ENCODE measurements at places on chromosomes 6 and 20. TPM values are rescaled to one million over a fixed set of nuclear protein-coding genes. Genes with fewer than 3 reads are reported as not detected.

- no peak for DNase-seq
Observed at GRCh38 chr6:49826743-49827406, 39.5 kb downstream of the CRISP1 start.

DNA sequence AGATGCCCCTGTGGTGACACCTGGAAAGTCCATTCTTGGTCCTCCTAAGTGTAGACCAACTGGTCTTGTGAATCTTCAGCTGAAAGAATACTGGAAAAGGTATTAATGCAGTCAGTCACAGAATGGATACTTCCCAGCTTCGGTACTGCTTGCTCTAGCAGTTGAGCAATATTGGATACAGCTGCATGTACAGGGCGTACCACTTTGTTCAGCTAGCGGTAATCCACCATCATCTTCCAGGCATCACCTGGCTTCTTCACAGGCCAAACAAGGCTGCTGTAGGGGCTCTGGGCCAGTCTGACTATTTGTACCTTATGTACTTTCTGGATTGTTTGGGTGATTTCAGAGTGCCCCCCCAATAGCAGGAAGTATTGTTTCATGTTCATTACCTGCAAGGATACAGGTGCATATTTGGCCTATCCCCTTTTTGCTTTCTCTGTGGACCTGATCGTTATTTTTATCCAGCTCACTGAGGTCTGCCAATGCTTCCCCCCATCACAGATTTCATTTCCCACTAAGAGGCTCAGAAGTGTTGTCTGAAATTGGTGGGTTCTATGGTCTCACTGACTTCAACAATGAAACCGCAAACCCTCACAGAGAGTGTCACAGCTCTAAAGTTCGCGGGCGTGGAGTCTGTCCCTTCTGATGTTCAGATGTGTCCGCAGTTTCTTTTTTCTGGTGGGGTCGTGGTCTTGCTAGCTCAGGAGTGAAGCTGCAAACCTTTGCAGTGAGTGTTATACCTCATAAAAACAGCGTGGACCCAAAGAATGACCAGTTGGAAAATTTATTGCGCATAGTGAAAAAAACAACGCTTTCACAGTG lies 52.2 kb downstream of the TRIM27 start:
- no peak for DNase-seq

MYT1 gene
- total RNA-seq: 1.7 TPM

- no peak for DNase-seq
Observed at GRCh38 chr6:7138046-7138531, 30.3 kb downstream of the RREB1 start.

XKR7 gene
- total RNA-seq: not detected

DNA sequence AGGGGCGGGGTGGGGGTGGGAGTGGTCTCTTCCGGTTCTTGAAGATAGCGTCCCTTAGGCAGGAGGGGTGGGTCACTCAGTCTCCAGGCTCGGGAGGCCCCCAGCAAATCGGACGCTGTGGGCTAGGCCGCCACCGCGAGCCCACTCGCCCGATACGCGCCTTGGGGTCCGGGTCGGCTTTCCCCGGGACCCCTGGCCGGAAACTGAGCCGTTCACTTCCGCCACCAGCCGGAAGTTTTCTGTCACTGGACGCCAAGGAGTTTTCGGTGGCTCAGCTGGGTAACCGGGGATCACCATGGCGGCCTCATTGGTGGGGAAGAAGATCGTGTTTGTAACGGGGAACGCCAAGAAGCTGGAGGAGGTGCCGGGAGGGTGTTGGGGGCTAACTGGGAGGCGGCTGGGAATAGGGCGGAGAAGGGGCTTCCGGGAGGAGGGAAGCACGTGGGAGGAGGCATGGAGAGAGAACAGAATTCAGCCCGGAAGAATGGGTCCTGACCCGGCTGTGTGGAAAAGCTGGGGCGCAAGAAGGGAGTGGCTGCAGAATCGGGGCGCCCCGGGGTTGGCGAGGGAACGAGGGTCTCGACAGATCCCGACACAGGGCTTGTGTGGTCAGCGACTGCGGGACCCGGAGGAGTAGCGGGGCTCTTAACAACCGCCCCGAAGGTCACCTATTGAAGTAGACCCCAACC lies at the start of gene ITPA:
Gene ITPA, plus strand, starts transcription at position 242 of the 689 bp plus-strand sequence. Its CDS starts 54 bp downstream, at position 296.
- peak; percentile 36 for DNase-seq

- no peak for DNase-seq
Observed at GRCh38 chr20:32607324-32607723, 22.2 kb upstream of the NOL4L start.

HLA-DOB gene
- not detected for total RNA-seq

TP53TG5 gene
- total RNA-seq: not detected

DNA sequence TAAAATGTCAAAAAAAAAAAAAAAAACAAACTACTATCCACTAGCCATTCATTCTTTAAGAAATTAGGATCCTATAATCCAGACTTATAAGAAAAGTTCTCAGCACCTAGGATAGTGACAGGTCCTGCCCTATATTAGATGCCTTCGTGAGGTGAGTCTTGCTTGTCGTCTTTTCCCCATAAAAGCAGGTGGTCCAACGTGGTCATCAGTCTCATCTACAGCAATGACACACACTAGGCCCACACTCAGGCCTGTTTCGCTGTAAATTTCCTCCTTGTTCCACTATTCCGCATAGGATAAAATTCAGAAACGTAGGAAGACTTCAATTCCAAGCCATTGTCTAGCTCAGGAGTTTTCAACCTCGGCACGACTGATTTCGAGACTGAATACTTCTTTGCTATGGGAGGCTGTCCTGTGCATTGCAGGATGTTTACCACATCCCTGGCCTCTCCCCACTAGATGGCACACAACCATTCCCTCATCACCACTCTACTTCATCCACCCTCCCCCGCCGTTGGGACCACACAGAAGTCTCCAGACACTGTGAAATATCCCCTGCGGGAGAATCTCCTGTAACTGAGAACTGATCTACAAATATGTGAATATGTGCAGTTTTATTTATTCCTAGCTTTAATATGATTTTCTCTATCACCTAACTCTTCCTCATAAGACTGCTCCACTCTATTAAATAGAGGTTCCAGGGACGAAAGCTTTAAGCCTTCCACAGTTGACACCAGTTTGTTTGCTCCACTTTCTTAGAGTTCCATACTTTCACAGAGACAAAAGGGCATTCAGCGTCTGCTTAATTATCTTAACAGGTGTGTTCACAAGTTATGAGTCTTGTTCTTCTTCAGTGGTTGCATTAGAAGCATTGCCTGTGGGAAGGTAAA lies 346.3 kb downstream of the BMP2 start:
- DNase-seq: peak; percentile 52

GRCh38 chr6:129860908-129861665 lies at the start of gene TMEM244:
Gene TMEM244, minus strand, starts transcription at chr6:129861315. Its CDS starts 127 bp downstream, at chr6:129861188.
- DNase-seq: no peak

GRCh38 chr6:71194724-71195123 lies 93.9 kb upstream of the OGFRL1 start:
- no peak for DNase-seq

- DNase-seq: no peak
Observed at GRCh38 chr6:96522465-96523009, 931 bp downstream of the UFL1 start.
